RWPE1 (cell line): ENCODE measurements at places on chromosomes 12 and 14.

DNA sequence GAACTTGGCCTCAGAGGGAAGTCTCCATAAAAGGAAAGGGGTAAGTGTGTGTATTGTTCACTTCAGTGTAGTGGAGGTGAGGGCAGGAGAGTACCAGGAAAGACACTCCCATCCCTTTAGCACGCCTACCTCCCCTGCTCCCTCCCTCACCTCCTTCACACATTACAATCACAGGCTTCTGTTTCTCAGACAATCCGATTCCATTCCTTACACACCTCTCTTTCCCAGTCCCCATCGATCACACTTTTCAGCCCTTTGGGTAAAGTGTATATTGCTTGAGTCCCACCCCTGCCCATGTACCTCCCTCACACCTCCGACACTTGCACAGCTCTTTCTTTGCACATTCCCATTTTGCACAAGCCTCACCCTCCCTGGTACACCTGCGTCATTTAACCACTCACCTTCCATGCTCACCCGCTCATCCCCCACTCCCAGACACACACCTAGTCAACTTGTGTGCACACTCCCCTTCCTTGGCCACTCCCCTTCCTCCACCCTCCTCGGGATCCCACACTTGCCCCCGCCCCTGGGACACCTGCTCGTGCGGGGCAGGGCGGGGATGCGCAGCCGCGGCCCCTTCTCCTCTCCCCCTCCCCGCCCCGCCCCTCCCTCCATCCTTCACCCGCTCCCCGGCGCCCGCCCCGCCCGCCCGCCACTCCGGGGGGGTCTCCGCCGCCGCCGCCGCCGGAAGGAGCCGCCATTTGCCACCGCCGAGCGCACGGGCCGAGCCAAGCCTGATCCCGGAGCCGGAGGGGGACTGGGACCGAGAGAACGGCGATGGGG lies at the start of gene MARCHF9:
Gene MARCHF9 (plus strand): TSS at position 693 of the 783 bp plus-strand sequence. CDS start 426 bp downstream, outside the sequence.
- peak; percentile 82 for DNase-seq

GRCh38 chr14:65187421-65188049 lies 85.2 kb upstream of the MAX start:
- no peak for DNase-seq

GRCh38 chr12:95637010-95637409 lies 85.7 kb upstream of the USP44 start:
- DNase-seq = no peak

DNA sequence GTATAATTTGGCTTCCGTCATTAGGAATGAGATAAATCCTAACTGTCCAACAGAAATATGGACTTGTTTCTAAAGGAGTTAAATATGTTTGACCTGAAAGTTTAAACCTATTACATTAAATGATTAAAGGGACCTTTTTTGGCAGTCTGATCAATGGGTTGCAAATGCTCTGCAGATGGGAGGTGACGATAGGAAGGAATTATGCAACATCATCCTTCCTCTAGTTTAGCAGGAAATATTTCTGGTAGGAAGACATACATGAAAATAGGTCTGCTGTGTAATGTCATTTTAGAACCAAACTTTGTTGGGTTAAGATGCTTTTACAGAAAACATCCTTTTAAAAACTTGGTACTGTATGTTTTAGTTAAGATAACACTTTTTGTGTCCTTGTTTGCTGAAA lies 2.6 kb downstream of the LRRC10 start:
- DNase-seq = no peak

DNA sequence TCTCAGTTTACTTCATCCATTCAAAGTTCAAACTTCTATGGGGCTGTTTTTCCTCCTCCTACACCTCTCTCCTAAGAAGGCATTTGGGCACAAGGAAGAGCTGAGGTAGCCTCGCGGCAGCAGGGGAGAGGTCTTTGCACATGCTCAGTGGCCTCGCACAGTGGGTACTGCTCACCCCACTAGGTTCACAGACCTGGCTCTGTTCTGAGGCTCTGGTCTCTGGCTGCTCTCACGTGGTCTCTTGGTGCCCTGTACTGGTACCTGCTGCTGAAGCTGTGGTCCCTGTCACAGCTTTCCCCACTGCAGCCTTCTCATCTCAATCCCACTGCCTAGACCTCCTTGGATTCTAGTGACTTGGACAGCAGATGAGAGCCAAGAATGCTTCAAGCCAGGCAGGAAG lies 134.7 kb upstream of the CRY1 start:
- DNase-seq = no peak

DNA sequence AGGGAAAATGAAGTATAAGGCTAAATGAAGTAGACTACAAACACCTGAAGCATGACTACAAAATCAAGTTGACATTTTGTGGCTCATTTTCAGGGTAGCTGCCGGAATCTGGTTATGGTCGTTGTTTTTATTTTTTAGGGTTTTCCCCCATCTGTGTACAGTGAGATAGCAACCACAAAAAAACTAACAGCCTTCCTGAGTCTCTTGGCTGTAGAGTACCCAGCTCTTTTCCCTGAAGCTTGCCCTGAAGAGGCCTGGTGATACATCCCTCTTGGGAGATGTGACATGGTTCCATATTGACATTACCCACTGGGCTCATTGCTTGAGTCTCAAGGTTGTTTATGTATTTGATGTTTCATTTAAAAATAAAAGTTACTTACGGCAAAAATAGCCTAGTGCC lies 424.0 kb downstream of the ZFP36L1 start:
- no peak for DNase-seq

GRCh38 chr14:58560208-58560607 lies 77.6 kb upstream of the DACT1 start:
- DNase-seq = no peak

DNA sequence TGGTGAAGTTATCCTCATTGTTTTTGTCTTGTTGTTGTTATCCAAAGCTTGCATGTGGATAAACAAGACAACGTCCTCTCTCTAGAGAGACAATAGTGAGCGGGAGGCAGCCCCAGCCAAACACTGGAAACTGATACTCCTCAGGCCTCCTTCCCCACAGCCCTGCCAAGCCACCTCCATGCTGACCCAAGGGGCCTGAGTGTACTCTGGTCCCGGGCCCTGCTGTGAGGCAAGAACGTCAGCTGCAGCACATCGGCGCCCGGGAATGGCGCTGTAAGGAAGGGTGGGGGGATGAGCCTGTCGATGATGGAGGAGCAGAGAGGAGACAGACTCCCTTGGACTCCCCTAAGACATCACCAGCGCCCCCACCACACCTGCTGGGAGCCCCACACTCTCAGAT lies 83.6 kb downstream of the ANO2 start:
- no peak for DNase-seq

DNA sequence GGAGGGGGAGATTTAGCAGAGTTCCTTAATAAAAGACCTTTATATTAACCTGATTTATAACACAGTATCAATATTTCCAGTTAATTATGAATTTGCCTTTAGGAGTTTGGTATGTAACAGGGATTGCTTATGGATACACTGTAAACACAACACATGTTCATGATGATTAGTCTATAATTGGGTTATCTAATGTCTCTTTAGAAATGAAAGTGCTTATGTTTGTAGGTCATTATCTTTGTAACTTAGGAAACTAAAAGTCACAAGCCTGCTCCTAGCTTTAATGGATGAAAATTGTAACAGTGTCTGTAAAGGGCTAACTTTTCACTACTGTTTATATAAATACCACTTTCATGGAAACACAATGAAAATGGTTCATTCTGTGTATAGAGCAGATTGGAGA lies 9.4 kb downstream of the PDE3A start:
- DNase-seq = no peak

DNA sequence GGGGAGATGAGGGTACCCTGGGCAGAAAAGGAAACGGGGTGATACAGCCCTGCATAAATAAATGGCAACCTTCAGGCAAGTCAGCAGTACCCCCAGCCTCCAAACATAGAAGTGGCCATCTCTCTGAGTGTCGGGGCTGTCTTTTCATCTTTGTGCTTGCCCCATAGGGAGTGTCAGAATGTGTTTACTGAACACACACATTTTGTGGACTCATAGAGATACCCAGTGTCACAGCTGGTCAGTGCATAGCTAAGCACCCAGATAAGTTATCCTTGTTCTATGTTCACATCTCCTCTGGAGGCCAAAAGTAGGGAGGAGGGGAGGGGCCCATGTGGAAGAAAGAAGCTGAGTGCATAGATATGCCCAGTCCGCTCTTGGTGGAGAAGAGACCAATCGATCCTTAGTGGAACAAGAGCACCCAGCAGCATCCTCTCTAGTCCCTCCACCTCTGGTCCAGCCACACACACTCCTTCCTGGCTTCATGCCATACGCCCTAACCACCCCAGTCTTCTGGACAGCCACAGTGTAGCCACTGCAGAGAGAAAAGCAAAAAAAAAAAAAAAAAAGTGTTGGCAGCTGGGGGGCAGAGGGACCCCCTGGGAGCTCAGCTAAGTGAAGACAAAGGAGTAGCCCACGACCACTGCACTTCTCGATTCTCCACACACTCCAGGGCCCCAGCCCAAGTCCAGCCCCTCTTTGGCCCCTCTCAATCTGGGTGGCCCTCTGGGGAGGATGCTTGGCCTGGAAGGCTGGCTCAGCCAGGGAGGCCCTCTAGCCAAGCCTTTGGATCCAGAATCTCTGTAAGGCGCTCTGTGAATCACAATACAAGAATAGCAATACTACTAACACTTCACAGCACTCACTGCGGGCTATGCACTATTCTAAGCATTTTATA lies 2.6 kb downstream of the ITGA7 start:
- no peak for DNase-seq

DNA sequence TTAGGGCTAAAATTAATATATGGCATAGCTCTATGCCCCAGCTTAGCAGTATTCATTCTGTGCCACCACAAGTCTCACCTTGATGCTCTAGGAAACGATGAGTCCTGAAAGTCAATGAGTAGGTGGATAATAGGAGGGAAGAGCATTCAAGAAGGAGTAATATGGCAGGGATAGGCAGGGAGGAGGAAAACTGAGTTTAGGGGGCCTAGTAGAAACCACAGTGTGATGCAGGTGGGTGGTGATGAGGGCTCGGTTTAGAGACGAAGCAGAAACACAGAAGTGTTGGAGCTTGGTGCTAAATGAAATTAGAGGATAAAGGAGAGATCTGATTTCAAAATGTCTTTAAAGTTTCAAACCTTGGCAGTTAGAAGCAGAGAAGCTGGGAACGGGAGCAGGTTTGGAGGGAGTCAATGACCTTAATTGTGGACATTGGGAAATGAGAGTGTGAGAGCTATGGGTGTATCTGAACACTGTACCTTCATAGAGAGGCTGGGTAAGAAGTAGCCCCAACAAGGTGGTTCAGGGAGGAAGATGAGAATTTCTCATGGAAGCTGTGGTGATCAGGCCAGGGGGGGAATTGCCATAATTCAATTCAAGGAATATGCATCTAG lies 144.7 kb upstream of the CPSF6 start:
- DNase-seq = no peak

GRCh38 chr12:94762259-94762942 lies 112.0 kb upstream of the TMCC3 start:
- no peak for DNase-seq

DNA sequence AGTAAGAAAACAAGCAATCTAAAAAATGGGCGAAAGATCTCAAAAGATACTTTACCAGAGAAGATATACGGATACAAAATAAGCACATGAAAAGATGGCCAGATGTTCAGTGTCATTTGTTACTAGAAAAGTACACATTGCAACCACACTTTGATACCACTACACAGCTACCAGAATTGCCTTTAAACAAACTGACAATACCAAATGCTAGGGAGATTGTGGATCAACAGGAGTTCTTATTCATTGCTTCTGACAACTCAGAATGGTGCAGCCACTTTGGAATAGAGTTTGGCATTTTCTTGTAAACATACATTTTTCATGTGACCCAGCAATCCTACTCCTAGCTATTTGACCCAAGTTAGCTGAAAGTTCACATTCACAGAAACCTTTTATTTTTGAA lies 136.3 kb downstream of the FUT8 start:
- DNase-seq = no peak

DNA sequence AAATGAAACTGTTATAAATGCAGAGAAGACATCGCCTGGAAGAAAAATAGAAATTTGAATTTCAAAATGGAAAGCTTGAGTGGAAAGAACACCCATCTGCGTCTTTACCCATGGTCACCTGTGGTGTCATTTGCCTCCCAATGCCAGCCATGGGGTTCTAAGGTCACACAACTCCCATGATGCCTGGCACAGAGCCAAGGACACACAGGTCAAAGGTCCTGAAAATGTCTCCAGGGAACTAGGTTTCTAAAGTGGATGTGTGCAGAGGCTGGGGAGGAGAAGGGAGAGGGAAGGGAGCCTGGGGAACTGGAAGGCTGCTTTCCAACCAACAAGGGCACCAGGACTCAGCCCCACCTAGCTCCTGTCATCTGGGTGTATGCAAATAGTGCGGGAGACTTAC lies 724.0 kb upstream of the TMEM132C start:
- DNase-seq = no peak

- DNase-seq = no peak
Measured at GRCh38 chr12:132316497-132317232, 12.7 kb downstream of the GALNT9 start.

DNA sequence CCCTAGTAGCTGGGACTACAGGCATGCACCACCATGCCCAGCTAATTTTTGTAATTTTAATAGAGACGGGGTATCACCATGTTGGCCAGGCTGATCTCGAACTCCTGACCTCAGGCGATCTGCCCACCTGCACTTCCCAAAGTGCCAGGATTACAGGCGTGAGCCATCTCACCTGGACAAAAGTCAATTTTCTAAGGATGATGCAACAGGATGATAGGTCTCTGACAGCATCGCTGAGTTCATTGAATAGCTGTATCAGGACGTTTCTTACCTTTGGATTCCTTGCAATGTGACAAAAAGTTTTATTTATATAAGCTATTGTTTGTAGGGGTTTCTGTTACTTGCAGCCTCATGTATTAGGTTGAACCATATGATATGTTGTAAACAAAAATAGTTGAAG lies 55.5 kb upstream of the PCED1B start:
- no peak for DNase-seq

- no peak for DNase-seq
Measured at GRCh38 chr14:62946221-62946620, 99.0 kb downstream of the KCNH5 start.

- no peak for DNase-seq
Measured at GRCh38 chr12:92049403-92049802, 96.2 kb downstream of the BTG1 start.

DNA sequence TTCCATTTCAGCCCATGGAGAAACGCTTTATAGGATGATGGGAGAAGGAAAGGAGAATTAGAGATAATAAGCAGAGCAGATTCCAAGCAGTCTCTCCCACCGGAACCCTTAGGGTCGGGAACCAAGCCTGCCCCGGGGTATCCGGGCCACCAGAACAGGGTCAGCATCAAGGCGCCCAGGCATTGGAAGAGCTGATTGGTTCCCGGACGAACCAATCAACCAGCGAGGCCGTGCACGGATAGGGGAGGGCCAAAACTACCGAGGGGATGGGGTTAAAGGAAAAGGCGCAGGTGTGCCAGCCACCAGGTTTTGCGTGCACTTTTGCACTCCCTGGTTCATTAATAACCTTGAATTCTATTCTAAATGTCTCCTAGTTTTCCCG lies 1.7 kb downstream of the PPM1H start:
- no peak for DNase-seq
